Stimulated activated CD8-positive, alpha-beta memory T cell treated with anti-CD3 and anti-CD28 coated beads, Interleukin-4, amount 100 ng/mL, for 4 hours (primary cell): ENCODE measurements at places on chromosomes 2 and 18.

- DNase-seq = no peak
These were observed 65.0 kb downstream of the RAB31 start for GRCh38 chr18:9772847-9773677.

DNA sequence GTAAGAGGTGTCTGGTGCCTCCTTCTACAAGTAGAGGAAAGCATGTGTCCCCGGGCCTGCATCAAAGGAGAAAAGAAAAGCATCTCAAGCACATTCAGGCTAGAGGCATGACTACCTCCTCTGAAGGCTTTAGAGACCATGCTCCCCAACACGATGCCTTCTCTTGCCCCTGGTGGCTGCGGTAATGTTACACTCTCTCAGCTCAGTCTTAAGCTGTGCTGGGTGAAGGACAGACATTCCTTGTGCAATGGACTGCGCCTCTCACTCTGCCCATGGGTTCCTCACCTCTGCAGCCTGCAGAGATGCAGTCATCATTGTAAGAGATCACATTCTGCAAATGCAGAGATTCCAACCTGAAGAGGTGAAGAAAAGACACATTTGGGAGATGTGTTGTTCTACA lies 148.2 kb upstream of the HNRNPA3 start:
- no peak for DNase-seq

GRCh38 chr2:168526641-168527040 lies 70.6 kb downstream of the CERS6 start:
- DNase-seq = no peak

- no peak for DNase-seq
These were observed 15.2 kb downstream of the CDKL4 start for GRCh38 chr2:39228413-39229209.

DNA sequence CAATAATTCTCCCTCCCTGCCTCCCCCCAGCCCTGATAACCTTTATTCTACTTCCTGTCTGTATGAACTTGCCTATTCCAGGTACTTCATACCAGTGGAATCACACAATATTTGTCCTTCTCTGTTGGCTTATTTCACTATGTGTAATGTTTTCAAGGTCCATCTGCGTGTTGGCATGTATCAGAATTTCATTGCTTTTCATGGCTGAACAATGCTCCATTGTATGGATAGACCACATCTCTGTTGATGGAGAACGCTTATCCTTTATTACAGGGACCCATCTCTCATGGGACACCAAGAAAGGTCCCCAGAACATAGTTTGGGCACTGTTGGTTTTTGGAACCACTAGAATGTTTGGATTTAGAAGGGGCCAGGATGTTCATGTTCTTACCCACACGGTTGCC lies 40.2 kb downstream of the ATOH8 start:
- DNase-seq = no peak
